ENCODE measurements at places on chromosomes 1 and 21.

DNA sequence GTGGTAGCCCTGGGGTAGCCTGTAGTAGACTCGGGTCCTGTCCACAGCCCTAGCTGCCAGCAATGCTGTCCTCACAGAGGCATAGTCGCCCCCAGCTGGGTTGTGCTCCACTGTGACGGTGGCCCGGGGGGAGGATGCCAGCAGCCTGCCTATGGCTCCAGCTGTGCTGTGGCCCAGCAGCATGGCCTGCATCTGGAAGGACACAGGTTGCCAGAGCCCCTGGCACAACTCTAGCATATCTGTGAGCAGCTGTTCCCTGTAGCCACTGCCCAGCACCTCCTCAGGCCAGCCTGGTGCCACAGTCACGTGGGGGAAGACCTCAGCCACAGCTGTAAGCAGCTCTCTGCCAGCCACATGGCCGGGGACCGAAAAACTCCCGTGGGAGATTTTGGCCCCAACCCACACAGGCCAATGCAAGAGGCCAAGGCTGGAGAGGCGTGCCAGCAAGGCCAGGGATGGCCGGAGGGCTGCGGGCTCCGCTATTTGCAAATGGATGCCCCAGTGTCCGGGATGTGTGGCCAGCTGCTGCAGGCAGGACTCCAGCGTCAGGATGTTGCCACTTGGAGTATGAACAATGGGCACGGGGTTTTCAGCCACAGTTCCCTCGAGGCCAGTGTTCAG, 13.9 kb downstream of the FAM151A start:
- no peak for DNase-seq

- DNase-seq: no peak
These were observed 6.8 kb downstream of the C1orf198 start for GRCh38 chr1:230861489-230861888.

DNA sequence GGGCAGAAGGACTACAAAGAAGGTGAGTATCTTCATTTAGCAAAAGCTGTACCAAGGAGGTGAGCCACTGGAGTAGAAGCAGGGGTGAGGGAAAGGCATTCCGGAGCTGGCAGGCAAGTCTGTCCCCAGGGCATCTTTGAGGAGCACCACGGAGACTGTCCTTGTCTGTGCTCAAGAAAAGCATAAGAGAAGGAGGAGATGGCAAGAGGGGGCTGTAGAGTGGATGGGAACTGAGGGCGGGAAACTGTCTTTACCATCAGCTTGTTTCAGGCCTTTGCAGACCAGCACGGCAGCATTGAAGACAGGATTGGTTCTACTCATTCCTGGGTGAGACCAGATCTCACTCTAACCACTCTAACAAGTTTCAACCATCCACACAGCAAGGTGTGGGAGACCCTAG, 355.8 kb downstream of the AJAP1 start:
- no peak for DNase-seq

GRCh38 chr1:173420330-173420806, 56.8 kb upstream of the PRDX6 start:
- DNase-seq: peak; percentile 9

- DNase-seq: no peak
These were observed 25.8 kb downstream of the DESI2 start for GRCh38 chr1:244678697-244679096.

GRCh38 chr21:42923553-42924432, 1.6 kb downstream of the ERVH48-1 start:
- DNase-seq: peak; percentile 28

DNA sequence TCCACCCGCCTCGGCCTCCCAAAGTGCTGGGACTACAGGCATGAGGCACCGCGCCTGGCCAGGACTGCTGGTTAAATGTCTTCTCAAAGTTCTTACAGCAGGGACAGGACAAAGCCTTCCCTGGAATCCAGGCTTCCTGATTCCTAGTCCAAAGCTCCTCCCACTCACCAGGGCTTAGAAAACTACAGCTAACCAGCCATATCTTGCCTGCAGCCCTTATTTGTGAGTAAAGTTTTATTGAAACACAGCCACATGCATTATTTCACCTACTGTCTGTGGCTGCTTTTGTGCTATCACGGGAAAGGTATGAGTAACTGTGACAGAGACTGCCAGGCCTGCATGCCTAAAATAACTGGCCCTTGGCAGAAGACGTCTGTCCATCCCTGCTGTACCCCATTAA, 24.4 kb downstream of the TMCO4 start:
- DNase-seq: no peak

DNA sequence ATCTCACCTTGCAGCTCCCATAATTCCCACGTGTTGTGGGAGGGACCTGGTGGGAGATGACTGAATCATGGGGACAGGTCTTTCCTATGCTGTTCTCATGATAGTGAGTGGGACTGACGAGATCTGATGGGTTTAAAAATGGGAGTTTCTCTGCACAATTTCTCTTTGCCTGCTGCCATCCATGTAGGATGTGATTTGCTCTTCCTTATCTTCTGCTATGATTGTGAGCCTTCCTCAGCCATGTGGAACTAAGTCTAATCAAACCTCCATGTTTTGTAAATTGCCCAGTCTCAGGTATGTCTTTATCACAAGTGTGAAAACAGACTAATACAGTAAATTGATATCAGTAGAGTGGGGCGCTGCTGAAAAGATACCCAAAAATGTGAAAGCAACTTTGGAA, 195.7 kb downstream of the SLC44A5 start:
- DNase-seq: no peak

DNA sequence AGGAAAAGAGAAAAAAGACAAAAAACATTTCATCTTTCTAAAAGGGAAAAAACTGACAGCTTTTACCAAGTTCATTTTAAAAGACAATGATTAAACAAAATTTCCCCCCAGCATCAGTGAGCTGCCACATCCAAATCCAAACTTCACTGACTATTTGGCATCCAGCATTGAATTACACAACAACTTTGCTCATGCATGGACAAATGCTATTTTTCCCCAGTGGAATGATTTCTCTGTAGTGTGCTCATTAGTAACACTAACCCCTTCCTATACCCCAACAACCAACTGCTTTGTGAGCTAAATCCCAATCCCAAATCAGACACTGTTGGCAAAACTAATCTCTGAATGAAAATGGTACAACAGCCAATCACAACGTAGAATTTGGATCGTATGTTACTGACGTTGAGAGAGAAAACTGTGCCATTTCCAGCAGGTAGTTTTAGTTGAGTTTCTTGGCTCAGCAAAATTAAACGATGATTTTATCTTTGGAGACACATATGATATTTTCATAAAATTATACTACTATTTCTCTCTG, 37.9 kb downstream of the PIK3R3 start:
- no peak for DNase-seq

DNA sequence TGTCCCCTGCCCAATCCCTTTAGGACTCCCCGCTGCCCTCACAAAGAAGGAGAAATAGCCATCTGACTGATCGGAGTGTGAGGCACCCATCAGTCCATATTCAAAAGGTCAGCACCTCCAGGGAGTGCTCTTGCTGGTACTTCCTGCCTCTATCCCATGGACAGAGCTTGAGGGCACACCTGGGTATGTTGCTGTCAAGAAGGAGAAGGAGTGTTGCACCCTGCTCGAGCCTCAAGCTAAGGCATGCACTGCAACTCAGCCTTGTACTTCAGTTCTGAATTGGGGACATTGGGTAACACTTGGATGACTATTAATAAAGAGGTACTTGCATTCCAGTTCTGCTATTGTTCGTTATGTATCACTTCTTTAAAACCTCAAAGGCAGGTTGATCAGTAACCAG, 190.3 kb upstream of the ZC3H12A start:
- DNase-seq: no peak

DNA sequence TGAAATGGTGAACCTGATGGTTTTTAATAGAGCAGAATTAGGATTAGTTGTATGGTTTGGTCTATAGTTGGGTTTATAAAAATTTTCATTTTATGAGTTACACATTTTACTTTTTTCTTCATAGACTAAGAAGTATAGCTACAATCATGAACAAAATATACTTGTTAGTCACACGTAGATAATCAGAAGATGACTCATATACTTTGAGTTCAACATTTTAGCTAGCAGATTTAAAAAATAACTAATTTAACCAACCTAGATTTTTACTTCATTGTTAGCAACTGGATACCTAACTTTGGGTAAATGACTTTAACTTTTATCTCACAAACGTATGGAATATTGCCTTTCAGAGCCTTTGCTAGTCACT, 27.9 kb downstream of the MORC3 start:
- DNase-seq: no peak

GRCh38 chr1:206797534-206798383, 25.5 kb upstream of the IL10 start:
- no peak for DNase-seq

DNA sequence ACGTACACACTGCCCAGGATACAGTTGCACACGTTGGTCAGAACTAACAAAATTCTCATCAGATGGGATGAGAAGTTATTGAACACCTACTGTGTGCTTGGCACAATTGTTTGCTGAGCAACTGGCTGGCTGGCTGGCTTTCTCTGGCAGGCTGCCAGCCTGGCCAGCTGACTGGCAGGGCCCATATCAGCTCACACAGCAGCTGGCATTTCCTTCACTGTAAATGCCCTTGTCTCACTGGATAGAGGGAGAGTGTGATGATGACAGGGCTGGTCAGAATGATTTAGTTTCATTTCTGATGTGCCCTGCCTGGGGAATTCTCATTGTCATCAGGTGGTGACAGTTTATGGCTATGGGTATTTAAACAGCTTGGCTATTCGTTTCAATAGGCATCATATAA, 15.8 kb downstream of the CAMK2N1 start:
- no peak for DNase-seq

DNA sequence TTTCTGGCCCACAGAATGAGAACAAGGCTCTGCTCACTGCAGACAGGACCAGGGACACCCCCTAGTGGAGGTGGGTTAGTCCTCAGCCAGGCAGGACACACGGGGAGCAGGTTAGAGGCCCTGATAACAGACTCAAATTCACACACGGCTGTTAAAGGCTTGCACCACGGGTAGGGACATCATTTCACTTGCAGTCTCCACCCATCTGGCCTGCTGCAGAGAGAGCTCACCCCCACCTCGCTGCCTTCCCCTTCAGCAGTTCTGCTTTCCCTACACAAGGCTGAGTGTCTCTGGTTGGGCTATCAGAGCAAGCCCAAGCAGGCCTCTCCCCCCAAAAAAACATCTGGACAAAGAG, 20.6 kb downstream of the MEF2D start:
- DNase-seq: no peak

DNA sequence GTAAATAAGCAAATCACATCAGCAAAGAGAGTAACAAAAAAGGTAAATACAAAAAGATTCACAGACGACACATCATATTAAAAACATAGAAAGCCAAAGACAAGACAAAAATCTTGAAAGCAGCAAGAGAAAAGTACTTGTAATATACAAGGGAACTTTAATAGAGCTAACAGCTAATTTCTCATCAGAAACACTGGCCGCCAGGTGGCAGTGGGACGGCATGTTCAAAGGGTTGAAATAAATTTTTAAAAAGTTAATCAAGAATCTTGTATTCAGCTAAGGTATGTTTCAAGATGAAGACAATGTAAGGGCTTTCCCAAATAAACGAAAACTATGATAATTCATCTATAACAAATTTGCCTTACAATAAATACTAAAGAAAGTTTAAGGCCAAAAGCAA, 358.1 kb downstream of the LRRIQ3 start:
- no peak for DNase-seq

DNA sequence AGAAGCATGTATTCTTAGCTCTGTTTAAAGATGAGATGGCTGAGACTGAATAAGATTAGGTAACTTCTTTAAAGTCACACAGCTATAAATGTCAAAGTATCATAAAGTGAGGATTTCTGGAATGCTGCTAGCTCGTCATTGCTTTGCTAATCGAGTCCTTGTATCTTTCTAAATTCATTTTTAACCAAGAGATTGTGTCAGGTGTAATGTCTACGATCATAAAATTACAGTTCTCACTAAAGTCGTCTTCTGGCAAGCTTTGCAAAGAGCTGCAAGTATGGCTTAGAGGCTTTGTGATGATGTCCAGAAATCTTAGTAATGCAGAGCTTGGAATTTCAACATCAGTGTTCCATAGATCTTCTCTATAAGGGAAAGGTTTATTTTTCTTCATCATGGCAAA, 569.8 kb downstream of the LMO4 start:
- DNase-seq: no peak

DNA sequence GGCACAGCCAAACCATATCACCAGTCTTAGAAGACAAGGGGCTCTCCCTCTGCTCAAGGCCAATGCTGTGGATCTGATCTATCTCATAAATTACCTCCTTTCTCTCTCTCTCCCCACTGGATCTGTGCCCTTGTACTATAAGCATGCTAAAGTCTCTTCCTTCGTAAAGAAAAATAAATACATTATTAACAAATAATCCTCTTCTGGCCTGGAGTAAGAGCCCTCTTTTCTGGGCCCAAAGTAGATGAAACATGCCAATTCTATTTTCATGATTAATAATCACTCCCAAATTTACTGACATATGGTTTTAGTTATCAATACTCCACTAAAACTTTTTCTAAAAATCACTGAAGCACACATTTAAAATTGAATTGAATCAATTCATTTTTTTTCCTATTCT, 889.7 kb downstream of the ADGRL2 start:
- no peak for DNase-seq

GRCh38 chr1:228163007-228163753, 2.4 kb upstream of the IBA57 start:
- DNase-seq: no peak

DNA sequence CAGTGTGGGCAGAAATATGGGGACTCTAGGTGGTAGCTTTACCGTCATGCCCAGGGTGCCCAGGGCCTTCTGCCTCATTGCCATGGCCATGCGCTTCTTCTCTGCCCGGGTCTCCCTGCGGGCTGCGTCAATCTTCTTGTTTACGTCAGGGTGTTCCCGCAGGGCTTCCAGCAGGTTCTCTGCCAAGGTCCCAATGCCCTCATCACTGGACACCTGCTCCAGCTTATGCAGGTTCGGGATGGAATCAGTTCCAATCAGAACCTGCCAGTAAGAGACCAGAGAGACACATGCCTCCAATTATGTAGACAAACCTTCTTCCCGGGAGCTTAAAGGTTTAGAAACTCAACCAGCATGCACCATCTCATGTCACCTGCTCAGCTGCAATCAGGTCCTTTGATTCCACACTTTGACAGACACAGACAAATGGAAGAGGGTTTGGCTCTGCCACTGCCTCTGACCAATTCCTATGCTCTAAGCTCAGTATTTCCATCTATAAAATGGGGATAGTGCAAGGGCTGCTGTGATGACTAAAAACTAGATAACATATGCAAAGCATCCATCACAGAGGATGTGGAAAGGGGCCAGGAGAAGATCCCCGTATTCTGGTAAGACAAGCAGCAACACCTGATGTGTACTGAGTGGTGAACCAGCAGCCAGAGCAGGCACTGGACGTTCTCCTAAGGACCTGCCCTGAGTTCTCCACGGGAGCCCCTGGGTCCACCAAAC, 121.2 kb downstream of the UBR4 start:
- DNase-seq: no peak

GRCh38 chr1:207962716-207963426, 51.9 kb upstream of the CD34 start:
- no peak for DNase-seq

- DNase-seq: no peak
These were observed 60.8 kb upstream of the CLDN14 start for GRCh38 chr21:36540700-36541099.

GRCh38 chr1:54475946-54476516, 69.8 kb upstream of the SSBP3 start:
- DNase-seq: no peak

Measured in activated T-helper 9 cell treated with anti-CD3 and anti-CD28 coated beads, Interleukin-2, amount 50 U/mL, for 16 hours (primary cell).